Activated T-helper 2 cell treated with anti-CD3 and anti-CD28 coated beads, Interferon-gamma antibody, Interleukin-2, Interleukin-4, amounts not matched to agents 10 μg/mL and 5 μg/mL and 100 μg/mL, durations not matched to agents 14 hours and 24 hours and 36 hours (primary cell): ENCODE measurements at places on chromosomes 5 and 9. TPM values are rescaled to one million over a fixed set of nuclear protein-coding genes. Genes with fewer than 3 reads are reported as not detected.

GRCh38 chr5:59115345-59115744 is 532.5 kb downstream of the RAB3C start:
- DNase-seq = no peak

DNA sequence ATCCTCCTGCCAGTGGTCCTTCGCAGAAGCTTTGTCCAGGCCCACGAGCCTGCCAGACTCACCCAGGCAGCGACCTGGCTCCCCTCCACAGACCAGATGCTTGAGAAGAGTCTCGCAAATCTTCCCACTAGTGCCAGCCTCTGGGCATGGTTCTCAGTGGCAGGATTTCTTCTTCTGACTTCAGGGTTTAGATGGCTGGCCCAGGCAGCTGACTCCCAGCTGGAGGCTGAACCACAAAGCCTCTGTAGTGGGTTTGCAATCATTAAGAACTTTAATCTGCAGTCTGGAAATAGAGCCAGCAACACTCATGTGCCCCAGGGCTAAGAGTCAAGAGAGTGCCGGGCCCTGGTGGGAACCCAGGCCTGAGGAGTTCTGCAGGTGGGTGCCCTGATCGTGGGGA is 90.6 kb upstream of the ICE1 start:
- DNase-seq = no peak

DNA sequence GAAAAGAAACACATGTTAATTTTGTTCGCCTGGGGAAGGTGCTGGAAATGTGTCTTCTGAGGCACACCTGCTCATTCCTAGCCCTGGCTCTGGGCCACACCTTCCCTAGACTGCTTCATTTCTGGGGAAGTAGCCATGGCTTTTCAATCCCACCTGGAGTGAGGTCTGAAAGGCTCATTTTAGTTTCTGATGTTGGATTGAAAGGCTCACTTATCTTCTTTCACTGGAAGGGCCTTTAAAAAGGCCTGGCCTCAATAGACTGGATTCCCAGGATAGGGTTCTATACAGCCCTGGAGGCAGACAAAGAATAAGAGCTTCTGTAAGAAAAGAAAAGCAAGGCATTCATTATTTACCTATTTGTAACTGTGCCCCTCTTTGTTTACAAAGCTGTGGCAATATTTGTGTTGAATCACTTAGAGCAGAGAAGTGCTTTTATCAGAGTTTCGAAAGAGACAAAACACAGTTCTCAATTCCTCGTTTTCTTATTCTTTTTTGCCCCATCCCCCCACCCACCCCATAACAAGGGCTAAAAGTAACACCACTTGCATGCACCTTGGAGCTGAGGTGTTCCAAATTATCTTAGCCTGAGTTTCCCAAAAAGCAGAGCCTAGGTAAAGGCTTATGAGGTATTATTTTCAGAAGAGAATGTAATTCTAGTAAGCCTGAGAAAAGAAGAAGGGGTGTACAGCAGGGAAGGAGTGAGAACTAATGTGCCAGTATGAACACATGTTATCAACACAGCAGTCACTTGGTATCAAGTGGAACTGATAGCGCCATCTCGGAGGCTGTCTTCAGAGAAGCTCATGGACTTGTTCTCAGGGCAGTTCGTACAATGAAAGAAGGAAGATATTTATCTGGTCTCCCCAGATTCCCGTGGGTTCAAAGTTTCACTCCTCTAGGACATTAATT is 413.1 kb downstream of the KCTD16 start:
- DNase-seq = no peak

DNA sequence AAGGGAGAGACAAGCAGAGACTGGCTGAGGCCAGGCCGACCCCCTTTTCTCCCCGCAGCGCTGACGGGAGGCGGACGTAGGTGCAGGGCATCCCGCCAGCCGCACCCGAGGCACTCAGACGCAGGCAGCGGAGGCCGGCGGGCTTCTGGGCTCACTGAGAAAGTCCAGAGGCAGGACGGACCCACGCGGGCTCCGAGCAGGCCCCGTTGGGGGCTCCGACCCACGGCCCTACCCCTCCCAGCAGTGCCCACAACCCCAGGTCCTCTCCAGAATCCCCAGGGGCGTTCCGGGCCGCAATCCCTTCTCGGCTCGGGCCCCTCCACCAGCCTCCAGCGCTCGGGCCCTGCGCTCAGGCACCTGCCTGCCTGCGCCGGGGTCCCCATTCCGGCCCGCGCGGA is 543 bp downstream of the MTMR12 start:
- DNase-seq = peak; percentile 50

Gene FGF1
- not detected in 2 replicates for total RNA-seq

- DNase-seq = peak; percentile 31
Measured at GRCh38 chr5:94618029-94618492, 343 bp downstream of the KIAA0825 start.

DNA sequence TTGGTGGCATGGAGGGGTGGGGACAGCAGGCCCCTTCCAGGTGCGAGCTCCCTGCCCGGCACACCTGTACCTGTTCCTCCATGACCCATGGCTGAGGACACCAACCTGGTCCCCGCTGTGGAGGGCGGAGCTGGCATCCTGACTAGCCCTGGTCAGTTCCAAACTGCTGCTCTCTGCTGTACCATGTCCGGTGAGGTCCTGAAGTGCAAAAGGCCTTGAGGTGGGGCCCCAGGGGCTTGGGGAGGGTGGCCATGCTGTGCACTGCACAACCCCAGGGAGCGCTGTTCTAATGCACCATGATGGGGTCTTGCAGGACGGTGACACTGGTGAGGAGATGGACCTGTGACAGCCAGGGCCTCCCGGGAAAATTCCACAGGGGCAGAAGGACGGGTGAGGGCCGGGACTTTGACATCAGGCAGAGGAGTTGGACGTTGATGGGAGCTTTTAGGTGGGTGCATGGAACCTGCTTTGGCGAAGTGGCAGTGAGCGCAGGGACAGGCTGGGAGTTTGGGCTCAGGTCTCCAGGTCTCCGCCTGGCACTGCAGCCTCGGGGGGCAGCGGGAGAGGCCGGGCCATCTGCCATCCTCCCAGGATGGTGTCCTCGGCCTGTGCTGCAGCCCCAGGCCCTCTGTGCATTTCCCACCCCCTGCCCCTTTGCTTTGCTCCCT is 38.9 kb downstream of the COL5A1 start:
- DNase-seq = no peak

- DNase-seq = no peak
Measured at GRCh38 chr9:18393340-18394130, 80.4 kb upstream of the ADAMTSL1 start.

- no peak for DNase-seq
Measured at GRCh38 chr5:113608113-113608596, 94.7 kb downstream of the YTHDC2 start.

Gene ZNF608
- not detected in 2 replicates for total RNA-seq

Gene SEMA6A
- 0.67 TPM in 1 of 2 replicates, not detected in the other for total RNA-seq

GRCh38 chr5:166724284-166724683 is 1567.2 kb upstream of the WWC1 start:
- no peak for DNase-seq

- peak; percentile 71 for DNase-seq
Measured at GRCh38 chr5:79235634-79236361, at the start of gene JMY. Gene JMY (plus strand): TSS chr5:79236131. CDS start chr5:79236651, 520 bp downstream.

- peak; percentile 16 for DNase-seq
Measured at GRCh38 chr9:133199648-133200321, 9.3 kb downstream of the OBP2B start.

DNA sequence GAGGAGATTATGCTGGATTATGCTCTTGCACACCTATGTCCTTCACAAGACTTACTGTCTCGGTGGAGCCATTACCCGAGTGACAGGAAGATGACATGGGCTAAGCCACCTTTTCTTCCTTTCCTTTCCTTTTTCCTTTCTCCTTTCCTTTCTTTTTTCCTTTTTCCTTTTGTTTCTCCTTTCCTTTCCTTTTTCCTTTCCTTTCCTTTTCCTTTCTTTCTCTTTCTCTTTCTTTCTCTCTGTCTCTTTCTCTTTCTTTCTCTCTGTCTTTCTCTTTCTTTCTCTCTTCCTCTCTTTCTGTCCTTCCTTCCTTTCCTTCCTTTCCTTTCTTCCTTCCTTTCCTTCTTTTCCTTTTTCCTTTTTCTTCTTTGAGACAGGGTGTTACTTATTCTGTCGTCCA is 202.5 kb downstream of the ARHGEF28 start:
- no peak for DNase-seq

- no peak for DNase-seq
Measured at GRCh38 chr5:153676406-153676805, 185.9 kb downstream of the GRIA1 start.

DNA sequence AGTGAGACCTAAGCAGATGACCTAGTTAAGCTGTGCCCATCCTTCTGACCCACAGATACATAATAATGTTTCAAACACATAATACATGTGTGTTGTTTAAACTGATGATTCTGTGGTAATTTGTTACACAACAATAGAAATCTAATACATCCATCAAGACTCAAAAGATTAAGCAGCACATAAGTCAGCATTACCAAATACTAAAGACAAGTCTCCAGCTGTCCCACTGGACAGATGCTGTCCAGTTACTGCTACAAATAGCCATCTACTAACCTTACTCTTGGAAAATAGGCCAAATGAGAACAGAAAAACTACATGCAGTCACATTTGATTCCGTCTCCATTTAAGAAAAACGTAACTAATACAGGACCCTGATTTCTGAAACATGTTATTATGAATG is 10.8 kb downstream of the TRMO start:
- no peak for DNase-seq
